ENCODE measurements at places on chromosomes 5 and 9.

GRCh38 chr9:30943446-30944224 is 1440.8 kb upstream of the ACO1 start:
- H3K27ac ChIP-seq, result no peak overlapping the region
- no peaks in the 10 kb centered on the region for H3K36me3 ChIP-seq
- no peak overlapping the region for H3K4me3 ChIP-seq
- no peak for DNase-seq
- no peaks in the 10 kb centered on the region for H3K27me3 ChIP-seq

DNA sequence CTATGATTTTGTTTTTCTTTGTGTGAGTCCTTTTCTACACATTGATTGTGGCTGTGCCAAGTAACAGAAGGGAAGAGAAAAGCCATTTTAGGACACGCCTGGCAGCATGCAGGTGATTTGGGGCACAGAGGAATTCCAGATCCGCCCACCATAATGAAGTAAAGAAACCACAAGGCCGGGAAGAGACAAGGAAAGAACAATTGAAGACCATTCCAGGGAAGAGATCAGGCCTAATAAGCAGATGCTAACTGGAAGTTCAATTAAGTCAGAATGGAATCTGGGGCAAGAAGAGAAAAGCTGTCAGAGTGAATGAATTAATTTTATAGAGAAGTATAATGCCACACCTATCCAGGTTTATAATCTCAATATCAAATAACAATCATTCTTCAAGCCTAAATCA is 110.2 kb upstream of the ISL1 start:
- no peak overlapping the region for H3K27ac ChIP-seq
- no peaks in the 10 kb centered on the region for H3K27me3 ChIP-seq
- no peak for DNase-seq
- no peaks in the 10 kb centered on the region for H3K4me1 ChIP-seq
- H3K4me3 ChIP-seq, result no peak overlapping the region

GRCh38 chr9:75041041-75041440 is 12.9 kb upstream of the CARNMT1 start:
- no peaks in the 10 kb centered on the region for H3K4me1 ChIP-seq
- H3K27ac ChIP-seq, result no peak overlapping the region
- no peaks in the 10 kb centered on the region for H3K36me3 ChIP-seq
- H3K4me3 ChIP-seq, result no peak overlapping the region
- no peak for DNase-seq

DNA sequence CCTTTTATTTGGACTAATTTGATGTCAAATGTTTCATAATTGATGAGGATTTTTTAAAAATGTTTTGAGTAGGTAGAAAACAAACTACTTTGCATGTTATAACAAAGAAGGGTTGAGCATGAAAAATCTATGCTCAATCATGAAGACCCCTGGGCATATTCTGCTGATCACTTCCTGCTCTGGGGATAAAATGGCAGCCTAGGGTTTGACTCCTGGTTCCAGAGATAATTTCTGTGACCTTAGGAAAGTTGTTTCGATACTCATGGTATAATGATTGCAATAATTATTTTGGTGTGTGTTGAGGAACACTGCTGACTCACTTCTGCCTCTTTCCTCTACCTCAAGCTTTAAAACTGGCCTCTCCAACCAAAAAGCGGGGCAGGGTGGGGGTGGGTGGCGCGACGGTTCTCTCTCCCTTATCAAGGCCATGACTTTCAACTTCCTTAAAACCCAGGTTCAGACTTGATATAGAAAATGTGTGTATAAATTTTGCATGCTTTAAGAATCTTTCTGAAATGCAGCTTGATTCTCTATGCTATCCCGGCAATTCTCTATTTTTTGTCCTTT is 6.0 kb upstream of the PIP5K1B start:
- DNase-seq, result no peak
- H3K36me3 ChIP-seq, result no peaks in the 10 kb centered on the region
- H3K27me3 ChIP-seq, result no peaks in the 10 kb centered on the region
- peaks cover under 1% of the 10 kb centered on the region for H3K4me1 ChIP-seq
- H3K27ac ChIP-seq, result no peak overlapping the region
- H3K4me3 ChIP-seq, result no peak overlapping the region

GRCh38 chr5:61910771-61911170 is 395.2 kb upstream of the KIF2A start:
- no peak overlapping the region for H3K27ac ChIP-seq
- H3K4me1 ChIP-seq, result no peaks in the 10 kb centered on the region
- no peak for DNase-seq
- H3K27me3 ChIP-seq, result no peaks in the 10 kb centered on the region

GRCh38 chr5:16061163-16061562 is 118.4 kb downstream of the MARCHF11 start:
- H3K4me1 ChIP-seq, result no peaks in the 10 kb centered on the region
- H3K36me3 ChIP-seq, result no peaks in the 10 kb centered on the region
- H3K4me3 ChIP-seq, result no peak overlapping the region
- H3K27me3 ChIP-seq, result peaks cover 25% of the 10 kb centered on the region
- DNase-seq, result no peak
- no peak overlapping the region for H3K27ac ChIP-seq

- H3K4me3 ChIP-seq, result no peak overlapping the region
- no peaks in the 10 kb centered on the region for H3K27me3 ChIP-seq
- peak overlapping the region; percentile 41 for H3K27ac ChIP-seq
- peaks cover 38% of the 10 kb centered on the region for H3K4me1 ChIP-seq
- no peaks in the 10 kb centered on the region for H3K36me3 ChIP-seq
These were observed 9.2 kb downstream of the LIFR start for GRCh38 chr5:38547257-38547656.

- H3K4me1 ChIP-seq, result no peaks in the 10 kb centered on the region
- no peak for DNase-seq
- no peak overlapping the region for H3K27ac ChIP-seq
- no peaks in the 10 kb centered on the region for H3K36me3 ChIP-seq
These were observed 60.7 kb downstream of the SV2C start for GRCh38 chr5:76143884-76144283.

DNA sequence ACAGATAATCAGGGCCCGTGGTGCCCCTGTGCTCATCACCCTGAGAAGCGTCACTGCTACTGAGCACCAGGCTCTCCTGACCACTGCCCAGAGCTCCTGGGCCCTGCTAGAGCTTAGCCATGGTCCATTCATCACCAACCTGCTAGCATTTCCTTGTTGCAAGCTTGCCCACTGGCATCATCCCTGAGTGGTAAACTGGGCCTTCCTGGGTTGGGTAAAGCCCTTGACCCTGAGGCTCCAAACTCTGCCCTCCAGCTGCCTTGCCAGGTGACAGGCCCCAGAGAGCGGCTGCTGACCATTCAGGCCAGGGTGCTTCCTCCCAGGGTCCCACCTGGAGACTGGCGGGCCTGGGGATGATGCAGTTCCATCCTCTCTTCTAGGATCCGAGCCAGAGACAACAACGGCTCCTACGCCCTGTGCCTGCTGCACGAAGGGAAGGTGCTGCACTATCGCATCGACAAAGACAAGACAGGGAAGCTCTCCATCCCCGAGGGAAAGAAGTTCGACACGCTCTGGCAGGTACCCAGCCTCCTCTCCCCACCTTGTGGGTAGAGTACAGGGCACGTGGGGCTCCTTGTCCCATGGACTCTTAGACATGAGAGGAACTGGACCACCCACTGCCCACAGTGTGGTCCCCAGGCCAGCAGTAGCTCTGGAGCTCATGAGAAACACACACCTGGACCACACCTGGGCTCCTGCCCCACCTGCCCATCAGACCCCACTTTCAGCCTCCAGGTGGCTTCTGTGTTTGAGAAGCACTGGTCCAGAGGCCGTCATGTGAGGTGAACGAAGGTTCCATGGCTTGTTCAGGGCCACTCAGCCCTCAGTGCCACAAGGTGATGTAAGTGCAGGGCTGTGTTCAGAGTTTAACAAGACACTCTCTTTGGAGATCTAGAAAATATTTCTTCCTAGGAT is 60.5 kb downstream of the SYK start:
- DNase-seq, result no peak
- no peaks in the 10 kb centered on the region for H3K4me1 ChIP-seq
- no peak overlapping the region for H3K27ac ChIP-seq
- H3K27me3 ChIP-seq, result no peaks in the 10 kb centered on the region
- H3K36me3 ChIP-seq, result no peaks in the 10 kb centered on the region
